ENCODE measurements at places on chromosomes 6 and 20.

GRCh38 chr6:69791065-69791471, 5.7 kb downstream of the LMBRD1 start:
- no peak for DNase-seq

GRCh38 chr6:139982195-139982594, 607.7 kb upstream of the CITED2 start:
- no peak for DNase-seq

DNA sequence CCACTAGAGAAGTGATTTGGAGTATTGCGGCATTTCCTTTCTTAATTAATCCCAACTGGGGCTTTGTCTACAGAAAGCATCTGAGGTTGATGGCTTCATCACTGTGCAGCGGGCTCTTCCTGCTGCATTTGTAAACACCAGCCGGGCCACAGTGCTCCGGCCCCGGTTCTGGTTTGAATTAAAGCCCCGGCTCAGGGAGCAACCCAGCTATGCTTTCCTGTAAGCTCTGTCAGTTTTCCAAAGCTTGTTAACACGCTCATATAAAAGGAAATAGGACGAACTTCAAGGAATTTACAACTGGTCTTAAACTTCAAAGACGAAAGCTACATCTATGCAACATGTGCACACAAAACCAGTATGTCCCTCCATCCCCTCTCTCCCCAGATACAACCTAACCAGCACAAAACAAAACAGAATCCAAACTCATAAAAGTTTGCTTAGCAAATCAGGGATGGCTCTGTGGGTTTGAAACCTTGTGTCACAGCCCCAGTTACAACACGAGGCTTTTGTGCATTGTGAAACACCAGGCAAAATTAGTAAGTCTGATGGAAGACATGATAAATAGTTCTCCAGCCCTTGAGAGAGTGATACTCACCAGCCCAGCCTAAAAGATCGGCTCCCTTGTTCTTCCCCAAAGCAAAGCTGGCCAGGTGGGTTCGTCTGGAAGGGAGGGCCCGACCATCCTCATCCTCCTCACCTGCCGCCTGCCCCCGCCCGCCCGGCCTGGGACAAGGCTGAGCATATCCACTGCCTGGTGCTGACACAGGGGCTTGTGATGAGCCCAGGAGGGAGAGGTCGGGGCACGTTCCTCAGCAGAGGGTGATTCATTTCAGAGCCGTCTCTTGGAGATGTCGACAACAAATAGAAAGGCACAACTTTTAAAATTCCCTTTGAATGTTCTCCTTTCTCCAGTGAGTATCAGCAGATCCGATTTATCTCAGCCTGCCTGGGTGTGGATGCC, 197.9 kb downstream of the TFAP2C start:
- DNase-seq: no peak

DNA sequence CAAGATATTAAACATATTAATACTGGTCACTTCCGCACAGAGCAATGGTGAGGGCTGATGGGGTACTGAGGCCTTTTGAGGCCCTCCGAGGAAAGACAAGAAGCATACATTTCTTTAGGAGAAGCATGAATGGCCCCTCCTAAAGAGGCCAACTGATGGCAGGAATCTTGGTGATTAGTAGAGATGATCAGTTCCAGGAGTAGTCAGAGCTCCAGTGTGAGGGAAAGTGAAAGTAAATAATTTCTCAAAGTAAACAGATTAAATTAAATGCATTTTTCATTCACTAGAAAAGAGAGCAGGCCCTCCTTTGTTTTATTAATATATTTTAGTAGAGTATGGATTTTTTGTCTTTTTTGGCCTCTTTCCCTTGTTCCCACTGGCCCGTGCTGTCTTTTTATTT, 38.2 kb downstream of the NOX3 start:
- DNase-seq: no peak

GRCh38 chr6:113428702-113429101, 428.4 kb upstream of the MARCKS start:
- DNase-seq: no peak

DNA sequence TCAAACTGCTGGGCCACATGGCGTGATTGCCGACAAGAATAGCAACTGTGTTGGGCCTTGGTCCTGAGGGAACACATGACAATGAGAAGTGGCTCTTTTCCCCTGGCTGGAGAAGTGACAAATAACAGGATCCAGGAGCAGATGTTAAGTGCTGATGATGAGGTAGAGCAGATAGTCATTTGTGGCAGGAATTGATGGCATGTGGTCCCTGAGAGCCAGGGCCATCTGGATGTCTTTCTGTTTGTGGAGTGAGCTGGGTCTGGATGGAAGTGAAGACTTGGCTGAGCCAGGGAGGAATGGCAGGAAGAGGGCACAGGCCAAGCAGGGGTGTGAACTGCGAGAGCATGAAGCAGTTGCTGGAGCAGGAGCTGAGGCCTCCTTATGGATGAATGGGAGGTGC, 67.8 kb downstream of the SCAND1 start:
- no peak for DNase-seq
